Testis (tissue), 5 donors: ENCODE measurements at places on chromosomes 5 and 9. TPM values are rescaled to one million over a fixed set of nuclear protein-coding genes. Genes with fewer than 3 reads are reported as not detected.
A peak's percentile ranks its signal among the peaks of the same experiment; 100 is the strongest.

The GLRX gene
- total RNA-seq, result 4.5 TPM

DNA sequence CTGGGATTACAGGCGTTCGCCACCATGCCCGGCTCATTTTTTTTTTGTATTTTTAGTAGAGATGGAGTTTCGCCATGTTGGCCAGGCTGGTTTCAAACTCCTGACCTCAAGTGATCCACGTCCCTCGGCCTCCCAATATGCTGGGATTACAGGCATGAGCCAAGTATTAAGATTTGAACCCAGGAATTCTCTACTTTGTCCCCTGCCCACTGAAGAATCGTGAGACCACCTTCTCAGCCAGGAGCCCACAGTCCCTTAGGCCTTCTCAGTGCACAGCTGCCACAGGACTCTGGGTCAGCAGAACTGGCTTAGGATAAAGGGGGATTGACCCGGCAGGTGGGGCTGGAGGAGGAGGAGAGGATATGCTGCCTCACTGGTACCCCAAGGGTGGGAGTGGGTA lies 13.4 kb downstream of the OLFML2A start:
- no peak overlapping the region for H3K27ac ChIP-seq
- H3K27me3 ChIP-seq, result no peaks in the 10 kb centered on the region
- no peaks in the 10 kb centered on the region for H3K36me3 ChIP-seq

- no peak overlapping the region for H3K4me3 ChIP-seq
- no peaks in the 10 kb centered on the region for H3K4me1 ChIP-seq
- no peak overlapping the region for H3K27ac ChIP-seq
- no peaks in the 10 kb centered on the region for H3K36me3 ChIP-seq
Measured at GRCh38 chr5:136703706-136704105, 338.4 kb upstream of the TRPC7 start.

- DNase-seq, result no peak
- H3K4me1 ChIP-seq, result peaks cover 20% of the 10 kb centered on the region
- no peak overlapping the region for H3K4me3 ChIP-seq
- H3K36me3 ChIP-seq, result no peaks in the 10 kb centered on the region
Measured at GRCh38 chr9:97526895-97527575, 25.6 kb downstream of the TMOD1 start.

DNA sequence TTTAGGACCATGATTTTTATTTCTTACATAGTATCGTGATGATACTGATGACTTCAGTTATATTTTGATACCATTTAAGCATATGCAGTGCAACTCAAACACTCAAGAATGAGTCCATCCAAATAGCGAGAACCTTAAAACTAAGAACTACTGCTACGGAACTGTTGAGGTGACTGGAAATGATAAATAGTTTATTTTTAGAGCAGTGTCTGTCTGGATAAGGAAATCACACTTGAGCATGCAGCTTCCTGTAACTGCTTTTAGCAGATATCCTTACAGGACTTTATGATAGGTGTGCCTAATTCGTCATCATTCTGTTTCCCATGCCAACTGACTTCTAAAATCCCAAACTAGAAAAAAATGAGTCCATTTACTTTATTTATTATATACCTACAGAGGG lies 85.5 kb downstream of the ADGRV1 start:
- no peak overlapping the region for H3K4me3 ChIP-seq
- H3K27me3 ChIP-seq, result no peaks in the 10 kb centered on the region
- H3K27ac ChIP-seq, result no peak overlapping the region
- no peaks in the 10 kb centered on the region for H3K36me3 ChIP-seq
- H3K4me1 ChIP-seq, result no peaks in the 10 kb centered on the region
- no peak for DNase-seq

The EIF4E1B gene
- total RNA-seq, result 2.4 TPM

- H3K4me3 ChIP-seq, result no peak overlapping the region
- H3K4me1 ChIP-seq, result no peaks in the 10 kb centered on the region
- H3K27me3 ChIP-seq, result no peaks in the 10 kb centered on the region
- no peak overlapping the region for H3K27ac ChIP-seq
- no peaks in the 10 kb centered on the region for H3K36me3 ChIP-seq
Measured at GRCh38 chr5:108472237-108472636, 90.3 kb upstream of the FBXL17 start.

DNA sequence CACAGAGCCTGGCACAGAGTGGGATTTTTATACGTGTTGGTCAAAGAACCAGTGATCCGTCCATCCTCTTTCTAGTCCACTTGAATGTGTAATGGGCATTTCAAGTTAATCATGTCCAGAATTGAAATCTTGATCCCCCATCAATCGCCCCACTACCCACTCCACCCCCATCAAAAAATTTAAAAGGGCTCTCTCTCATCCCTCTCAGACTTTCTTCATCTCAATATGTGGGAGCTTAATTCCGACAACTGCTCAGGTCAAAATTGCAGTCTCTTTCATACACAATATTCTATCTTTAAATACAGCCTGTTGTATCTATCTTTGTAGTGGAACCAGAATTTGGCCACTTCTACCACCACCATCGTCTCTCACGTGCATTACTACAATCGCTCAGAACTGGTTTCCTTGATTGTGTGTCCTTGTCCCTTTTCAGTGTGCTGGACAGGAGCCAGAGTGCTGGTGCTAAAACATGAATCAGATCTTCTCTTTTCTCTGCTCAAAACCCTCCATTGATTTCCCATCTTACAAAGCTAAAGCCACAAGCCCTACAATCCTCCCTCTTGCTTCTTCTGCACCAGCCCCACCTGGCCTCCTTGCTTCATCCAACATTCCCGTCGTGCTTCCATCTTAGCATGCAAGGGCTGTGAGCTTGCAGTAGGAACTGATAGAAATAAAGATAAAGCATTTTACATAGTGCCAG lies 786 bp upstream of the KIF3A start:
- no peak overlapping the region for H3K4me3 ChIP-seq
- H3K27me3 ChIP-seq, result no peaks in the 10 kb centered on the region
- H3K27ac ChIP-seq, result peak overlapping the region; percentile 80
- H3K4me1 ChIP-seq, result peaks cover 7% of the 10 kb centered on the region
- no peaks in the 10 kb centered on the region for H3K36me3 ChIP-seq

DNA sequence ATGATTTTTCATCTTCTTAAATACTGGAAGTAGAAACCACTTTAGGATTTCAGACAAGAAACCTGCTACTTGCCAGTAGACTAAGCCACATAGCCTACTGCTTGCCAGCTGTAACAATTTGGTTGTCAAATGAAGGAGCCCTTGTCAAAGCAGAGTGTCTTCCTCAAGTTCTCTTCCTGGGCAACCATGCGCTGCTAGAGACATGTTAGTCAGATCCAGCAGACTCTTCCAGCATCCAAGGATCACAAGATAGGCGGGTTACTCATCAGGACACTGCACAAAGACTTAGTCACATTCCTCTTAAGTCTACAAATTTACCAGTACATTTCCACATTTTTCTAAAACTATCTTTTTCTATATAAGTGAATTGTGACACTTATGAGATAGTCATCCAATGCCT lies 24.4 kb downstream of the SKIC3 start:
- H3K27me3 ChIP-seq, result no peaks in the 10 kb centered on the region
- H3K27ac ChIP-seq, result no peak overlapping the region
- DNase-seq, result no peak
- peaks cover 7% of the 10 kb centered on the region for H3K4me1 ChIP-seq

DNA sequence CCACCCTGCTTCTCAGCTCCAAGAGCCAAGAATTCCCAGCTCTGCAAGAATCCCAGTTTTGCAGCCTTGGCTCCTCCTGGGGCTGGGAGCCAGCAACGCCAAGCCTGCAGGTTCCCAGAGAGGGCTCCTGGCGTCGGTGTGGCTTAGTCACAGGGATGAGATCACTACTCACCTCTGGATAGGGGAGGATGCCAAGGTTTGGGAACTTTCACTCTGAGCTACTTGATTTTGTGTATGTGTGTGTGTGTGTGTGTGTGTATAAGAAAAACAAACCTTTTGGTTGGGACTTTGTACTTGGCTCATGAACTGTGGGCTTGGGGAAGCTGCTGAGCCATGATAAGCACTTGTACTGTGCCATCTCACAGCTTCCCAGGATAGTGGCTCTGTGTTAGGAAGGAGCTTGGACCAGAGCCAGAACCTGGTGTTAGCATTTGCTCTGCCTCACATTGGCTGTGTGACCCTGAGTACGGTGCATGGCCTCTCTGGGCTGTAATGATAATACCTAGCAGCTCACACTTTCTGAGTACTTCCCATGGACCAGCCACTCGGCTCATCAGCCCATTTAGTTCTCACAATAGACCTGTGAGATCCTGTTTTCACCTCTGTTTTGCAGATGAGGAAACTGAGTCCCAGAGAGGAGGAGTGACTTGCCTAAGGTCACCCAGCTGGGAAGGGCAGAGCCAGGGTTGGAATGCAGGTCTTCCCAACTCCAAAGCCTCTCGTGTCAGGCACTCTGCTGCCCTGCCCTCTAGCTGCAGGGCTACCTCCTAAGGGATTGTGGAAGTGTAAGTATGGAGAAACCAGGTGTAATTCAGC lies 41.4 kb upstream of the DAB2IP start:
- DNase-seq, result no peak
- no peaks in the 10 kb centered on the region for H3K27me3 ChIP-seq
- no peak overlapping the region for H3K4me3 ChIP-seq
- no peaks in the 10 kb centered on the region for H3K4me1 ChIP-seq
- no peaks in the 10 kb centered on the region for H3K36me3 ChIP-seq
- H3K27ac ChIP-seq, result no peak overlapping the region

DNA sequence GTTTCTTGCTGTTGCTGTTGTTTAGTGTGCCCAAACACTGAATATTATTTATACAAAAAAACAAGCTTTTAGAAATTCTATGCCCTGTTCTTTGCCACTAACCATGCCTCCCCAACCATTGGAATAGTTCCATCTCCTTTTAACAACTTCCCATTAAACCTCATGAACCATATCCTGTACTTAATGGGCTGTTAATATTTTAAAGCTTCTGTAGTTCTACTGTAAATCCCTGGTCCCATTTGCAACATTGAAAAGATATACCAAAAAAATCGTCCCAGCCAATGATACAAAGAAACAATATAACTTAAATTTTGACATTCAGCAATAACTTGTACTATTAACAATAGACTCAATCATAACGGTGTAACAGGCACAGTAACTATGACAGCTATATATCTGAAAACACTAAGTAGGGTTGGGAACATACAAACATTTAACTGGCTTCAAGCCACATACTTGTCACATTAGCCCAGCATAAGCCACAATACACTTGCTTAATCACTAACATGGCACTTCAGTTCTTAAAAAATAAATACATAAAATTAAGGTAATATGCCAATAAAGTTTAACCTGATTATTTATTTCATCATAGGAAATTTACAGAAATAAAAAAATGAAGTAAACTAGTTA lies 86.1 kb downstream of the ADAMTS6 start:
- H3K4me1 ChIP-seq, result no peaks in the 10 kb centered on the region
- no peak for DNase-seq
- H3K27me3 ChIP-seq, result no peaks in the 10 kb centered on the region
- no peak overlapping the region for H3K27ac ChIP-seq
- no peaks in the 10 kb centered on the region for H3K36me3 ChIP-seq
- no peak overlapping the region for H3K4me3 ChIP-seq

DNA sequence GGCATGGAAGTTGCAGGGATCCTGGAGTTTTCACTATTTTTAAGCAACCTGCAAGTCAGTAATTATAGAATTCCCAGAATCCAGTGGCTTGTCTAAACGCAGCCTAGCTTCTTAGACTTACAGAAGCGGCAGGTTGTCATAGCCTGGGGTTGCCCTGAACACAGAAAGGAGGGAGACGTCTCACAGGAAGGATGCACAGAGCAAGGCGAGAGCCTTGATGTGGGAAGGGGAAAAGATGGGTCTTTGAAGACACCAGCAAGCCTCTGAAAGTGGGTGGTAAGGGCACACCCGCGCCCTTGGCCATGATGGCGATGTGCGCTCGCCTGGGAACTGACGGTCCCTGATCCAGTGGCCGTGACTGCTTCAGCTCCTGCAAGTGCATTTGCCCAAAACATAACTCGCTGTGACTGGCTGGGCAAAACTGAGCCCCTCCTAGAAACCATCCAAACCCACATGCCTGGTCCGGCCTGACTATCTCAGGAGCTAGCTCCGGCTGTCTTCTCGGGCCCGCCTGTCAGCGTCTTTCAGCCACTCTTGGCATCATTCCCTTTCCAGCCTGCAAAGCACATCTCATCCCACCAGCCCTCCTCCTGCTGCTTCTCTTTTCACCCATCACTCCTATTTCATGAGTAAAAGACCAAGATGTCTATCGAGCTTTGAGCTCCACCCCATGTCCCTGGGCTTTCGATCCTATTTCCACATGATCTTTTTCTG lies 17.1 kb downstream of the FBP1 start:
- H3K27me3 ChIP-seq, result no peaks in the 10 kb centered on the region
- no peak overlapping the region for H3K4me3 ChIP-seq
- no peaks in the 10 kb centered on the region for H3K36me3 ChIP-seq
- H3K4me1 ChIP-seq, result peaks cover 6% of the 10 kb centered on the region

The PIP5KL1 gene
- total RNA-seq, result 8.4 TPM

- no peaks in the 10 kb centered on the region for H3K4me1 ChIP-seq
- no peaks in the 10 kb centered on the region for H3K27me3 ChIP-seq
- H3K4me3 ChIP-seq, result no peak overlapping the region
- no peak overlapping the region for H3K27ac ChIP-seq
- DNase-seq, result no peak
- no peaks in the 10 kb centered on the region for H3K36me3 ChIP-seq
Measured at GRCh38 chr9:114430457-114430856, 42.7 kb upstream of the AKNA start.

GRCh38 chr5:128498844-128499455 lies 39.1 kb downstream of the FBN2 start:
- H3K27ac ChIP-seq, result no peak overlapping the region
- no peak overlapping the region for H3K4me3 ChIP-seq
- H3K36me3 ChIP-seq, result no peaks in the 10 kb centered on the region
- H3K4me1 ChIP-seq, result no peaks in the 10 kb centered on the region
- peak; percentile 33 for DNase-seq

DNA sequence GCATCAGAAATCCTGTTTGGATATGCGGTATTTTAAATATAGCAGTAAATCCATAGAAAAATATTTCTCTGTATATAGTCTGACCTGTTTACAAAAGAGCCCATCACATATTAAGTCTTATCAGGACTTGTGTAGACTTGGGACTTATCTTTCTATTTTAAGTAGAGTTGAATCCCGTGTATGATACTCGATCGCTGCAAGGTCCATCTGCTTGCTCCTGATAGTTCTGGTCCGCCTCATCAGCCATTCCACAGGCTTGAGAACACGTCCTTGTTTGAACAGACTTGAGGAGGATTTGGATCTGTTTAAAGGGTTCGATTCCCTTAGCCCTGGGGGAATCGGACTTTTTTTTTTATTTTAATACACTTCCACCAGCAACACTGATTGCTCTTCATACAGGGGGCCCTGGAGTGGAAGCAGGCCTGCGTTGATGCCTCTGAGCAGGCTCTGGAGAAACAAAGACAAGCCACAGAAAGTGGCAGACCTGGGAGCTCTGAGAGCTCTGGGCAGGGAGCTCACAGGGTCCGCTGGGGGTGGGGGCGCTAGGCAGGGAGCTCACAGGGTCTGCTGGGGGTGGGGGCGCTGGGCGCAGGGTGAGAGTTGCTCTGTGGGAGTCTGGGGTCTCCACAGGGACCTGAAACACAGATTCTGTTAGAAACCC lies 112.2 kb downstream of the MVB12B start:
- no peak overlapping the region for H3K27ac ChIP-seq
- H3K4me1 ChIP-seq, result no peaks in the 10 kb centered on the region
- no peak for DNase-seq
- no peaks in the 10 kb centered on the region for H3K27me3 ChIP-seq
- H3K36me3 ChIP-seq, result no peaks in the 10 kb centered on the region
